ENCODE measurements at places on chromosomes 3 and 15.
A peak's percentile ranks its signal among the peaks of the same experiment; 100 is the strongest.

DNA sequence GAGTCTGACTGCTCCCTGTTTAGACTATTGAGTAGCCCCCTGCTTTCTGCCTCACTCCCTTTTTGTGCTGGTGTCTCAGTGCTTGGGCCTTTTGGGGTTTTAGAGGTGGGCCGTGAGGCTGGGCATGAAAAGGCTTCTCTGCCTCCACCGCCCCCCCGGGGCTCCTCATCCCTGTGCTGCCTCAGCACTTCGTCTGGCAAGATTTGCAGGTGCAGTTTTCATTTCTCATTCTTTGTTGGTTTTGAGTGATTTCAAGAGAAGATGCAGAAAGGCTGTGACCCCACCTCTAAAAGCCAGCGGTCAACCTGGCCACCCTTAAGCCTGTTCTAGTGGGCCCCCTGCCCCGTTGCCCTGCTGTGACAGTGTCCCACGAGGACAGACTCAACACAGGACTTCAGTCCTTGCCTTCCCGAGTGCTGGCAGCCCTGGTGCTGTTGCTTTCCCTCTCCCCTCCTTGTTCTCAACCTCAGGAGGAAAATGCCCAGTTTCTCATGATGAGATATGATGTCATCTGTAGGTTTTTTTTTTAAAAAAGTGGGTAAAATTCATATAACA is 38.0 kb downstream of the APBA2 start:
- DNase-seq, result no peak

GRCh38 chr3:158109804-158110657 is at the start of gene RSRC1:
TSS of gene RSRC1 (plus strand) at chr3:158110089. CDS start at chr3:158122105, 12,016 bp downstream.
- peak; percentile 62 for DNase-seq

GRCh38 chr15:58690703-58691102 is 58.8 kb downstream of the ADAM10 start:
- DNase-seq, result no peak

DNA sequence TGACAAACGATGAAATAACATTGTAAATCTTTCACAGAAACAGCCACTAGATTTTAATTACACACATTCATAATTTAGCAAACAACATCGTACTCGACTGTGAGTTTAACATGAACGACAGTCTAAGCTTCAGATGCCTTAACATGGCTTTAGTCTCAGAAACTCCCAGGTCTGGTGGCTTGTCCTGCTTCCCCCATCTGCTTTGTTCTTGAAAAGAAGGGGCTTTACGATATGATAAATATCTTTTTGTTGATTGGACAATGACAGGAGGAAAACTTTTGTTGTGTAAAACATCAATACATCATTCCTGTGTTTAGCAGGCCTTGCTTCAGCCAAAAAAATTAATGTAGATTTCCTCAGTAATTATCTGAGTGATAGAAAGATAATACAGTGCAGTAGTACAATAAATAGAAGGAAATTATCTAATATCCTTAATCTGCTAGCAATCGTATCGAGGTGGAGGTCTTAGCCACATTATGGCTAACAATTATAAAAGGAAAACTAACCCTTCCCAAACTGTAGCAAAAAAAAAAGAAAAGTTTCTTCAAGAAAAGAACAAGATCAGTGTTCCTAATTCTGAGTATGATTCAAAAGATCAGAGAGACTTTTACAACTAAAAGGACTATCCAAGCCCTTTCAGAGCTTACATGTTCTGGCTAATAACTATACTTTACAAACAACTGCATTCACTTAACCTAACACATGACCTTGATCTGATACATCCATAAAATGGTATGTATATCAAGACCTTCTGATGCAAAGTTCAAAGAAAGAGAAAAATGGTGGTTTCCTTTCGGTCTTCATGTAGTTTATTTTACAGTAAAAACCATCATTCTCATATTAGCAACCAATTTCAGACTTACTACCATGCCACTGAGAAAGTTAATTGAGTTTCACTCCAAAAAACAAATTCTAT is 535.7 kb downstream of the FOXP1 start:
- DNase-seq, result no peak

DNA sequence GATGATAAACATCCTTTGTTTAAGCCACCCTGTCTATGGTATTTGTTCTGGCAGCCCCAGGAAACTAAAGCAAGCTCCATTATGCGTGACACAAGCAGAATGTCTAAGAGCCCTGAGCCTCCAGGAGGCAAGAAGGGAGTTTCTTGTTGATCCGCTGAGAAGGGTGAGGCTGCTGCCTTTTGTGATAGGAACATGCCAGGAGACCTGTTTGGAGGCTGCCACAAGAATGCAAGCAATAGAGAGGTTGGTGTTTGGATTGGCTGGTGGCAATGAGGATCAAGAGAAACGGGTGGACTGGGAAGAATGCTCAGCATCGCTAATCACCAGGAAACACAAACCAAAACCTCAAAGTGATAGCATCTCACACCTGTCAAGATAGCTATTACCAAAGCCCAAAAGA is 104.8 kb downstream of the ASB7 start:
- DNase-seq, result no peak

DNA sequence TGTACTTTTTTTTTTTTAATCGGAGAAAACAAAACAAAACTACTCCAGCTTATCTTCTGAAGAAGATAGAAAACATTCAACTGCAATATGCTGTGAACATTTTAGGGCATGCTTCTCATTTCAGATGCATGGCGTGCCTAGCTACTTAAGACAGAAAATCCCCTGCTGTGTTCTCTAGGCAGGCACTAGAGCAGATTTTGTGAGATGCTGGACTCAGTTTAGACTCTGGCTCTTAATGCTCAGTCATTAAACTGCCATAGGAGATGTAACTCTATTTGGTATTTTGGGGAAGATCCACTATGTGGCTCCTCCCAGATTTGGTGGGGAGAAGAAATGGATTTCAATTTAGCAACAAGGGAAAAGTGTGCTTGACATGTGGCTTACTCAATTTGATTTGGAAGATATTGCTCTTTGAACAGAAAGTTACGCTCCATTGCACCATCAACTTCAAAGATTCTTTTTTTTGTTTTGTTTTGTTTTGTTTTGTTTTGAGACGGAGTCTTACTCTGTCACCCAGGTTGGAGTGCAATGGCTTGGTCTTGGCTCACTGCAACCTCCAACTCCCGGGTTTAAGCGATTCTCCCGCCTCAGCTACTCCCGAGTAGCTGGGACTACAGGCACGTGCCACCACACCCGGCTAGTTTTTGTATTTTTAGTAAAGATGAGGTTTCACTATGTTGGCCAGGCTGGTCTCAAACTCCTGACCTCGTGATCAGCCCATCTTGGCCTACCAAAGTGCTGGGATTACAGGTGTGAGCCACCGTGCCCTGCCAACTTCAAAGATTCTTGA is 62.0 kb upstream of the LEKR1 start:
- DNase-seq, result no peak

Data from cerebellar nuclear complex (tissue), 1 donor.